Cerebellar nuclear complex (tissue), 1 donor: ENCODE measurements at places on chromosomes 3 and 15.

DNA sequence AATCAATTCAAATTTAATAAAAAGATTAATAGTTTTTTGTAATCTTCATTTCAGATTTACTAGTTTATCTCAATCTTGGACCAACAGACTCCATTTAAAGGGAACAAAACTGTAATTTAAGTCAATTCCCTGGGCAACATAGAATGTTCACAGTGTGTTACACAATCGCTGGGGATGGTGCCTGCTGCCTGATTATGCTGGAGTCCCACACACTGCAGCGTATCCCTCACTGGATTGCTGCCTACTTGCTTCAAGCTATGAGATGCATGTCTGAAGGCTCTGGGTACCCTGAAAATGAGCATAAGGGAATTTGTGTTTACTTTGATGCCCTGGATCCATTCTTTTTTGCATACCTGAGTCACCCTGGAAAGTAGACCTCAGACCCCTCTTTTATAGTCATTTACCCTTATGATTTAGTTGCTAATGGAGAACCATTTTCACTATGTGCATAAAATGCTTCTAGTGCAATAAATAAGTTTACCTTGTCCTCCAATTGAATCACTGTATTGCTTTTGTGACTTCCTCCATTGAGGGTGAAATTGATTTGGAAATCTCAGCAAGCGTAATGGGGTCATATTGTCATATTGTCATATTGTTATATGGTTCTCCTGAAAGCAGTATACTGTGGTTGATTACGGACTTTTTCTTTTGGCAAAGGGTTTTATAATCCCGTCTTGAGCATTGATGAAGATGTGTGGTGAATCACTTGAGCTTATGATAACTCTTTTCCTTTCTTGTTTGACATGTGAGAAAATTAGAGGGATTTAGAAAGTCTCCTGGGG is 35.9 kb downstream of the ITPR1 start:
- no peak for DNase-seq

- no peak for DNase-seq
Observed at GRCh38 chr3:64266065-64266931, 41.0 kb upstream of the PRICKLE2 start.

DNA sequence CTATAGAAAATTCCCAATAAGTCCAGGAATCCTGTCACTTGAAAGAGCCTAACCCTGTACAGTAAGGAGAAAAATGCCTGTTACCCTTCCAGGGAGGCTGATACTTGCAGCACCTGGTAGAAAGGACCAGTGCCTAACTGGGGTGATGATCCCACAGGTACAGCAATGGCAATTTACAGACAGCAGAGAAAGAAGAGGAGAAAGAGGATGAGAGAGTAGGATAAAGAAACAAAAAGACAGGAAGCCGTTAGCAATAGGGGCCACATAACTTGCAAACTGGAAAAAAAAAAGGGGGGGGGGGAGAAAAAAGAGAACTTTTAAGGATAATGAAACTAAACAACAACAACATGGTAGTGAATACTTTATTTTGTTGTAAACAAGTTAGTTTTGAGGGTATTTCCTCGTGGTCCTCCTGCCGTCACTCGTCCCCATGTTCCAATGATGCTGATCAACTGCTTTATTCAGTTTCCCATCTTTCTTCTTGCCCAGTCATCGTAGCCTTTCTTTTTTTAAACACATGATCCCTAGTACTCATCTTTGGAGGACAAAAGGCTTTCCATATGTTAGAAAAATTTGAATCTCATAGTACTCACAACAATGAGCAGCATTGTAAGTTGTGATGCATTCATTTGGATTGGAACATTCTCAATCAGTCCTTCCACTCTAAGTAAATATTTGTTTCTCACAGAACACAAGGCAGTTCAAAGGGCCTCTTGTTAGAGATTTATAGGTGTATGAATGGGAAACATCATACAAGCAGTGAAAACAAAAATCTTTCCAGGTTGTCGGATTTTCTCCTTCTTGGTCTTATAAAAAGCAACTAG is 8.6 kb downstream of the TM4SF1 start:
- no peak for DNase-seq

- no peak for DNase-seq
Observed at GRCh38 chr3:64190517-64191515, 34.5 kb downstream of the PRICKLE2 start.

DNA sequence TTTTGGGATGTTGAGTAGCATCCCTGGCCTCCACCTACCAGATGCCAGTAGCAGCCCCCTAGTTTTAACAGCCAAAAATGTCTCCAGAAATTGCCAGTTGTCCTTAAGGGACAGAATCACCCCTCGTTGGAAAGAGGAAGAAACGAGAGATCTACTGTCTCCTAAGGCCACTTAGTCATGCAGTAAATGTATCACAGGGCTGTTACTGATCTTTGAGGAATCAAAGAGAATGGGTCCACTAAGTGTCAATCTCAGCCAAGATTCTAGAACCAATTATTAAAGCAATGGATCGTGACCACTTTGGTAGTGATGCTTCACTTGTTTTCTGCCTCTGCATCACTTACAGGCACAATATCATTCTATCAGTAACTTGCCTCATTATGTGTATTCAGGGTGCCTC is 26.4 kb downstream of the POLG start:
- DNase-seq = no peak

DNA sequence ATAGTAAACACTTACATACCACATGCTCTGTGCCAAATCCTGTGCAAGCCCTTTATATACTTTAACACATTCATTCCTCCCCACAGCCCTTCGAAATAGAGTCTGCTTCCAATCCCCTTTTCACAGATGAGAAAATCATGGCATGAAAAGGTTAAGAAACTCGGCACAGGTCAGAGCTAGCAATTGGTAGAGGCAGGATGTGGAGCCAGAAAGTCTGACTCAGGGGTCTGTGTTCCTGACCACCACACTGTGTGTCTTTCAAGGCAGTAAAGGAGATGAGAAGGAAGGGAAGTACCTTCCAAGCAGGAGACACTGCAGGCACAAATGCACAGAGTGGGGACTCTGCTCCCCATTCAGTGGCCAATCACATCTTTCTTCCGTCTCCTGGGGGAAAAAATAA is 61.1 kb downstream of the SCN11A start:
- DNase-seq = no peak

- no peak for DNase-seq
Observed at GRCh38 chr3:69012800-69013252, 658 bp downstream of the EOGT start.

DNA sequence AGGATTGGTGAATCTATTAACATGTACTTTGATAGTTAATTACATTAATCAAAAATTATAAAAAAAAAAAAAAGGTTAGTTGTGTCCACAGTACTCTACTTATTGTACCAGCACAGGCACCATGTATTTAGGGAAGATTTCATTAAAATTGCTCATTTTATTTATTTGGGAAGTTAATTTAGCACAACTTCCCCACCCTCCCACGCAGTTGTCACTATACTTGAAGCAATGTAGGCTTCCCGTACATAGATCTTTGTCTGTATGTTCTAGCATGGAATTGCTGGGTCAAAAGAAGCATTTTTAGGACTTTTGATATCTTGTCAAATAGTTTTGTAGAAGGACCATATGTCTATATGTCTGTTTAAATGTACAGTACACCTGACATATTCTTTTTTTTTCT is 4.4 kb downstream of the GPR27 start:
- DNase-seq = no peak

- DNase-seq = no peak
Observed at GRCh38 chr3:176905331-176905730, 292.0 kb downstream of the TBL1XR1 start.

DNA sequence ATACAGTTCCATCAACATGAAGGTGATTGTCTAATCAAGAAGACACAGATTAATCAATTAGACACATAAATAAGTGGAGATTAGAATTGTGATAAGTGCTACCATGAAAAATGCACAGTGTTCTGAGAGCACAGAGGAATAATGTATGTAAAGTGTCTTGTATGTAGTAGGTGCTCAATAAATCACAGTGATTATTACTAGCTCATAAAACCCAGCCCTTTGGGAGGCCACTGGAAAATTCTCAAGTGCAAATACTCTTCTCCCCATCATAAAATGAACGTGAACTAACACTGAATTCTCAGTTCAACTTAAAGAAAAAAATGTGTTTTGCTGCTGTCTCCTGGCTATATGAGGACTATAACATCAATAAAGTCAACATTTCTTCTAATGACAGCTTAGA is 368.2 kb downstream of the FOXP1 start:
- no peak for DNase-seq

GRCh38 chr3:119177321-119177720 is 3.9 kb downstream of the UPK1B start:
- no peak for DNase-seq

GRCh38 chr3:94294806-94295205 is 231.9 kb downstream of the NSUN3 start:
- DNase-seq = no peak

- DNase-seq = no peak
Observed at GRCh38 chr3:13012221-13012691, 61.0 kb downstream of the IQSEC1 start.

DNA sequence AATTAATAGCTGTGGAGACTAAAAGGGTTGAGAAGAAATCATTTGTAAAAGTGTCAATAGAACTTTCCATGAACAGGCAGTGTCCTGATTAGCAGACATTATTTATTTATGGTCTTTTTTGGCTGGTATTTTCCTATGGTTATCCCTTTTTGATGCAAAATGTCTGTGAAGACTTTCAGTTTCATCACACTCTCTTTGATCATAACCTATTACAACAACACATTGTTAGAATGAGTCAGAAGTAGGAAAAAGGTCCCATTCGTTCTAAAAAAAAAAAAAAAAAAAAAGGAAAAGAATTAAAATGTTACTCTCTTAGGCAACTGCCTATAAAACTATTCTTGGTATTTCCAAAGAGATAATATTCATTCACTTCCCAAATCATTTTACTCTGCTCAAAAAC is 62.1 kb downstream of the SLC49A4 start:
- no peak for DNase-seq

DNA sequence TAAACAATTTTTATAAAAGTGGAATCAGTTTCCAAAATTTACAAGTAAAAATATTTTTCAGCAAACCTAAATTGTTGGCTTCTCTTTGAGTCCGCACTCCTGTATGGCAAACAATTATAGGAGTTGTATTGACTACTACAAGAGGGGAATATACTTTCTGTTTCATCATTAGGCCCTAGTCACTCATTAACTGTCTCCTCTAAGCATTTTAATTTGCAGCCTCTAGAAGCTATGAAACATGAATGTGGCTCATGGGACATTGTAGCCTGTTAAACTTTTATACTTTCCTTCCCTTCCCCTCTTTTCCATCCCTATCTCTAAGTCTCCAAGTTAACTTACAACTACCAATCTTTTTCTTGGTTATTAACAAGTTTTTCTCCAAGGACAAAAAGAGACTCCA is 58.9 kb upstream of the CBLB start:
- DNase-seq = no peak

GRCh38 chr15:75051711-75052110 is 28.3 kb downstream of the PPCDC start:
- no peak for DNase-seq

DNA sequence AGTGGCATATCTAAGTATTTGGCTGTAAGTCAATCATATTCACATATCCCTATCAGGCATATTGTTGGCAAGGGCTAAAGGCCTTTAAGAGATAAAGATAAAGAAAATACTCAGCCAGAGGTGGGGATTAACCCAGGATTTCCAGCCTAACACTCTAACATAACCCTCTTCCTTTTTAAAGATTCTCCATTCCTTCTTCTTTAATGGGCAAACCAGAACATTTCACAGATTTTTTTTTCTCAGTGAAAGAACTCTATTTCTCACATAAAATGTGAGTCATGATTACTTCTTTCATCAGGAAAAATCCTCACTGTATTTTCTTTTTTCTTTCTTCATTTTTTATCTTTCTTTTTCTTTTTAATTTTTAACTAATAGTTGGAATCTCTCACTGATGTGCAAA is 200.4 kb downstream of the NR1D2 start:
- DNase-seq = no peak

DNA sequence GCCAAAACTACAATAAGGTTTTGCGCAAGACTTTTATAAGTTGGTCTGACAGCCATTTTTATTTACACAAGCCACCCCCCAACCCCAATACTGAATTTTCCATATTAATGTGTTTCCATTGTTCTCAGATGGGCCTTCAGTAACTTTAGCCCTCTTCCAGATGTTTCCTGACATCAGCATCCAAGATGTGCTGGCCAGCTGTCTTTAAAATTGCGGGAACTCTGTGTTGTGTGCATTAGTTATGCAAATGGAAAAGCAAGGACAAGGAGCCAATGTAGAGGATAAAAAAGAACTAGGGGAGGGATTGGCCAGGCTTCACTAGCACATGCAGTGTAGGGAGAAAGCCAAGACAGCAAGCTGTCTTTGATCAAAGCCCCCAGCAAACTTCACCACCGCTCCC is 45.4 kb downstream of the COMMD2 start:
- DNase-seq = no peak

- DNase-seq = no peak
Observed at GRCh38 chr3:141797819-141798447, 34.7 kb downstream of the GRK7 start.

- no peak for DNase-seq
Observed at GRCh38 chr3:65607101-65607500, 431.6 kb downstream of the MAGI1 start.

DNA sequence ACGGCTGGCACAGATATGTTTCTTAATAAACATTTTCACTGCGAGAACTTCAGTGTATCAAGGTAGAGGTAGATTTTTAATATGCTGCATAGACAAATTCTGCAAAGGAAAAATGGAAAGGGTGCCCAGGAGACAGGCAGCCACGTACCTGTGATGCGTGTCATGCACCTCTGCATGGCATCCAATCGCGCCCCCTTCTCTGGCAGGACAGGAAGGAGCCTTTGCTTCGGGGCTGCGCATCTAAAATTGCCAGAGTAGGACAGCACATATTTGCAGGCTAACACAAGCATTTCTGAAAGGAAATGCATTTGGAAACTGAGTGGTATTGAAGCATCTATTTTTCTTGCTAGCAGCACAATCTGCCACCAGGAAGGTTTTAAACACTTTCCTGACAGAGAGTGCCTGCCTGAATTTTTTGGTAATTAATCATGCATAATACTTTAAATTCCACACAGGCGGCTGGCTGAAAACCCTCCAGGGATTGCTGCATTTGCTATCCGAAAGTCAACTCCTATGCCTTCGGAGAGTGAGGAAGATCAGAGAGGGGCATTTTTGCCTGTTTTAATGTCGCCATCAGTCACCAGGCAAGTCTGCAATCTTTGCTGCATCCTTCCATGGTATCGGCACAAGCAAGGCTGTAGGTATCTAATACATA is 165.1 kb upstream of the ATP10A start:
- no peak for DNase-seq

- DNase-seq = no peak
Observed at GRCh38 chr3:170778240-170779217, 91.5 kb downstream of the RPL22L1 start.

- DNase-seq = no peak
Observed at GRCh38 chr3:146834917-146835316, 229.8 kb upstream of the PLSCR5 start.

GRCh38 chr15:84766461-84767035 is 18.2 kb downstream of the ZNF592 start:
- no peak for DNase-seq

GRCh38 chr15:95327661-95328060 is 1002.8 kb upstream of the NR2F2 start:
- DNase-seq = no peak

GRCh38 chr15:51331141-51331540 is 7.3 kb downstream of the CYP19A1 start:
- DNase-seq = no peak
